ENCODE measurements at places on chromosomes 11 and 22.
A peak's percentile ranks its signal among the peaks of the same experiment; 100 is the strongest.

GRCh38 chr11:124285610-124286344 is 28.0 kb downstream of the OR8D1 start:
- no peak for DNase-seq

DNA sequence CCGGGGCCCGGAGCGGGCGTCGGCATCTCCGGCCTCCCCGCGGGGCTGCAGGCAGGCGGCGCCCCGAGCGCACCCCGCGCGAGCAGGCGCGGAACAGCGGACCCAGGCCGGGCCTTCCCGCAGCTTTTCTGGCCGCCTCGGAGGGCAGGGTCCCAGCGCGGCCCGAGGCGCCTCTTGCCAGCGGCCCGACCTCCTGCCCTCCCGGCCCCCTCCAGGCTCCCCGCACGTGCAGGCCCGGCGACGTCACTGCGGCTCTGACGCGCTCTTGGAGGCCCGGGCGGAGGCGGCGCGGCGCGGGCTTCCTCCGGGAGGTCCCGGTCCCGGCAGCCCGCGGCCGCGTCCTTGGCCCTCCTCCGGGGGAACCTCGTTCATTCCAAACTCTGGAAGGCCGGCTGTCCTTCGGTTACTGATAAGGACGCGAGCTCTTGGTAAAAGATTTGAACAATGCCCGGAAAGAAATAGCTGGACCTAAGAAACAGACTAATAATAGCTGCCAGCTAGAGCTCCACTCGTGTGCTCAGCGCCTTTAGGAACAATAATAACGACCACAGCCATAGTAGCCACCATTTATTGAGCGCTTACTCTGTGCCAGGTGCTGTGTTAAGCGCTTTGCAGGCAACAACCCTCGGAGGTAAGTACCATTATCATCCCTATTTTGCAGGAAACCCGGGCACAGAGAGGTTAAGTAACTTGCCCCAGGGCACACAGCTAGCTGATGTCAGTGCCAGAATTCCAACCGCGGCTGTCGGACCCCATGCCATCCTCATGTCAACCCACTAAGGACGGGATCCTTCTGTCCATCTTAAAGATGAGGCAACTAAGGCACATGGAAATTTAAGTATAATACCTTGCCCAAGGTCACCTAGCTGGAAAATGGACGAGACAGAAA is 39.1 kb upstream of the CREB3L1 start:
- DNase-seq = peak; percentile 54

DNA sequence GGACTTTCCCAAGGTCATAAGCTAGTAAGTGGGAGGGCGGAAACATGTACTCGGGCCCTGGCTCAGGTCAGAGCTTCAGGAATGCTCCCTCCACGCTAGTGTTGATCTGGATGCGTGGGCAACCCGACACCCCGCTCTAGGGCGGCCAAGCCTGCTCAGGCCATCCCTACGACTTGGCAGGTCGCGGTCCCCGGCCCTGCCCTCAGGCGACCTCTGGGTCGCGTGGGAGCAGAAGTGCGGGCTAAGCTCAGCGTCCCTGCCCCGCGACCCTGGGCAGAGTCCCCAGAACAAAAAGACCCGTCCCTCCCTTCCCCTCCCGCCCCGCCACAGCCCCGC is 781 bp upstream of the TEF start:
- DNase-seq = no peak

- DNase-seq = no peak
These were observed 97.3 kb downstream of the CTTN start for GRCh38 chr11:70495351-70496310.

GRCh38 chr11:112566124-112566523 is 305.5 kb upstream of the PLET1 start:
- no peak for DNase-seq

DNA sequence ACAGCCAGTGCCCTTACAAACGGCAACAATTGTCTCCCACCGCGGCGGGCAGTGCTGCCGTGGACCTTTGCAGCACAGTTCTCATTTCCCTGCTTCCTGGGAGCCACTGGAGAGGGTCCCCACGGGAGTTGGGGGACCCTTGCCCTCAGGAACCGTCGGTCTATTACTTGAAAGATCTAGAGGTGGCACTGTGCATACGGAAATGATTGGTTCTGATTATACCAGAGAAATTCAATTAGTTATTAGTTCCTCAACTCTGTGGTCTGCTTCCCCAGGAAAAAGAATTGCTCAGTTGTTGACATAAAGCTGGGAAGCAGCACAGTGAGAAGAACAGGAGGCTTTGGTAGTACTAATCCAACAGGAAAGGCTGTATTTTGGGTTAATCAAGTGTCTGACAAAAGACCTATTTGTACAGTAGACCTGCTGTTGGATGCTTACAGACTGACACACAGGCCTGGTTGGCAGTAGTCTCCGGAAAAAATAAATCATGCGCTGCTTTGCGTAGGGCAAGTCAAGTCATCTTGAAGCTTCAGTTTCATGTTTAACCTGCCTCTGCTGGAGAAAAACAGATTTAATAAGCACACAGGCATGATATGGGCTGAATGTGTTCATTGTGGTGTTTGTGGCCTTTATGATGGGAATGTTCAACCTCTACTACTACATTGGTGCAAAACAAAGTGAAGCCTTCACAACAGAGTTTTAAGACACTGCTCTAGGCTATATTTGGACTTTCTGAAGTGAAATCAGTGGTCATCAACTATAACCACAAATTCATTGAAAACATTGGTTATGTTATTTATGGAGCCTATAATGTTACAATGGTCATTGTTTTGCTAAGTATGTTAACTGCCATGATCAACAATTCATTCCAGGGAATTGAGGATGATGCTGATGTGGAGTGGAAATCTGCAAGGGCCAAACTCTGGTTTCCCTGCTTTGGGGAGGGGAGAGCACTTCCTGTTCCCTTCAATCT is 54.6 kb upstream of the SC5D start:
- DNase-seq = peak; percentile 41

GRCh38 chr11:6523253-6523652 is 26.2 kb downstream of the DNHD1 start:
- DNase-seq = no peak

DNA sequence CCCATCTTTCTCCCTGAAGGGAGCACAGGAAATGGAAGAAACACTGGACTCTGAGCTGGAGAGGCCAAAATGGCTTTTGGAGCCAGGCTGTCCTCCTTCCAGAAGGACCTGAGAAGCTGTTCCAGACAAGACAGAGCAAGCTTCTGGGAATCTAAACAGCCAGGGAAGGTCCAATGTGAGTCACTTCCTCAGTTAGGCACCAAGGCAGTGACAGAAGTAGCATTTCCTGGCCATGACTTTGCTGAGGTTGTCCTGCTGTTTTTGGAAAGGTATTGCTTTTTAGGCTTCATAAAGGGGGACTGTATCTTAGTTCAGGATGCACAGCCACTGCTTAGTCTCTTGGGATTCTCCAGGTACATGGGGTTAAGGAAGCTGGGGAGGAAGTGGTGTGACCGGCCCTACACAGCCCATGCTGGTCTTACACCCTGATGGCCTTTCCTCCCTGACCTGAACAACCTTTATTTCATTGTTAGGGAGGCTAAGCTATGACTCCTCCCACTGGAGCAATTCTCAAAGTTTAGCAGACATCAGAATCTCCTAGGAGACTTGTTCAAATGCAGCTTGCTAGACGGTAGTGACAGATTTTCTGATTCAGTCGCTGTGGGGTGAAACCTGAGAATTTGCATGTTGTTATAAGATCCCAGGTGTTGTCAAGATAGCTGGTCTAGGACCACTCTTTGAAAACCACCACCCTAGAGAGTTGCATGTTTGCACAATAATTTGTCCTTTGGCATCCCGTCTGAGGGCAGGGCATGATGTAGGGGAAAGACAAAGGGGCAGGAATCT is 6.8 kb upstream of the INSC start:
- no peak for DNase-seq

- no peak for DNase-seq
These were observed 69.0 kb upstream of the LDLRAD3 start for GRCh38 chr11:35874751-35875450.

GRCh38 chr11:17770048-17770652 is 35.6 kb downstream of the KCNC1 start:
- DNase-seq = peak; percentile 38

DNA sequence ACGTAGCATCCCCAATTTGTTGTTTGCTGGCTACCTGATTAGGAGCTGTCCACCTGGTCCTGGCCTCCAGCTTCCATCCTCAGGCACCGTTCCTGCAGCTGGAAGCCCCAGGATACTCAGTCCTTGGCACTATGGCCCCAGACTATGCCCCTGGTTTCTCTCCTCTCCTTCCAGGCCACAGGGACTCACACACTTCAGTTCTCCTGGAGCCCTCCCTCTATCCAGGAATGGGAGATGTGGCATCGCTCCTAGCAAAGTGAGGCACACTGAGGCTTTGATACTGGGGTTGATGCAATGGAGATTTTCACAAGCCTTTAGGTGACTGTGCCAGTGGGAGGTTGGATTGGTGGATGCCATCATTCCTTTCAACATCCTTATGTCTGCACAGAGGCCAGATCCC is 142.8 kb upstream of the B3GAT1 start:
- no peak for DNase-seq

- DNase-seq = no peak
These were observed 32.3 kb downstream of the ARHGAP42 start for GRCh38 chr11:100719362-100719761.

GRCh38 chr11:71213696-71214552 is 38.5 kb downstream of the SHANK2 start:
- no peak for DNase-seq

- no peak for DNase-seq
These were observed 33.2 kb upstream of the BLID start for GRCh38 chr11:122149202-122149601.

DNA sequence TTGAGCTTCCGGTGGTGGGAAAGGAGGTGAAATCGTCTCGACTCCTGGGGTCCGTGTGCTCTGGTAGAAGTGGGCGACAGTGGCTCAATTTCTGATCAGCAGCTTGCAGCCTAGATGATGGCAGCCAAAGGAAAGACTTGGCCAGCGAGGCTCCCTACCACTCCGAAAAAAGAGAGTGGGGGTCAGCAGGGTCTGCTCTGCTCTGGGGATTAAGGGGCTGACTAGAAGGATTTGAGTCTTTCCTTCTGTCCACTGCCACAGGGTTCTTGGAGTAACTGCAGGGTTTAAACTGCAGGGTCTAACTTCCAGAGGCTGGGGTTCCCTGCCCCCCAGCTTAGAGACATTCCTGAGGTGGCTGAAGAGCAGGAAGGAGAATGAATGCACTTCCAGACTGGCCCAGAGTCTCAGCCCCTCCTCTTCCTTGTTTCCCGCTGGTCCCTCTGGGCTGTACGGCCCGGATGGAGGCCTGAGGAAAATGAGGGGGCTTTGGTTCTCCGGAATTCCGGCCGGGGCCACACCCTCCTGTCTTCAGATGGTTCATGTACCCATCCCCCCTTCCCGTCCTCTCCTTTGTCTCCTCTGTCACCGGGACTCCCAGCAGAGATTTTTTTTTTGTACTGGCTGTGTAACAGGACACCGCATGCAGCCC is 907 bp downstream of the SERPINH1 start:
- peak; percentile 56 for DNase-seq

DNA sequence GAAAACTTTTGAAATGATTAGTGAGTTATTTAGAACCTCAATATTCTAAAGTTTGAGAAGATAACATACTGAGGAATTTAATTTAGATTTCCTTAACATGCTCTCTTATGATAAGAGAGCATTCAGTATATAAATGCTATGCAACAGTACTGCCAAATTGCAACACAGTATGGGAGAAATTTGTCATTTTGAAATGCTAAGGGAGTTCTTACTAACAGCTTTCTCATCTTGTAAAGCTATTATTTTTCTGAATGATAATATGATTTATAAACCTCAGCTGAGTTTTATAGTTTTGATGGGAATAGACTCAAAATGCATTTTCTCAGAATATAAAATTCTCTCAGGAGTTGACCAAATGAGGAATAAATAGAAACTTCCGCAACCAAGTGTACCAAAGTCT is 108.4 kb downstream of the SPON1 start:
- no peak for DNase-seq

Data from NCI-H146 (cell line).